ENCODE measurements at places on chromosomes 13 and 19.

DNA sequence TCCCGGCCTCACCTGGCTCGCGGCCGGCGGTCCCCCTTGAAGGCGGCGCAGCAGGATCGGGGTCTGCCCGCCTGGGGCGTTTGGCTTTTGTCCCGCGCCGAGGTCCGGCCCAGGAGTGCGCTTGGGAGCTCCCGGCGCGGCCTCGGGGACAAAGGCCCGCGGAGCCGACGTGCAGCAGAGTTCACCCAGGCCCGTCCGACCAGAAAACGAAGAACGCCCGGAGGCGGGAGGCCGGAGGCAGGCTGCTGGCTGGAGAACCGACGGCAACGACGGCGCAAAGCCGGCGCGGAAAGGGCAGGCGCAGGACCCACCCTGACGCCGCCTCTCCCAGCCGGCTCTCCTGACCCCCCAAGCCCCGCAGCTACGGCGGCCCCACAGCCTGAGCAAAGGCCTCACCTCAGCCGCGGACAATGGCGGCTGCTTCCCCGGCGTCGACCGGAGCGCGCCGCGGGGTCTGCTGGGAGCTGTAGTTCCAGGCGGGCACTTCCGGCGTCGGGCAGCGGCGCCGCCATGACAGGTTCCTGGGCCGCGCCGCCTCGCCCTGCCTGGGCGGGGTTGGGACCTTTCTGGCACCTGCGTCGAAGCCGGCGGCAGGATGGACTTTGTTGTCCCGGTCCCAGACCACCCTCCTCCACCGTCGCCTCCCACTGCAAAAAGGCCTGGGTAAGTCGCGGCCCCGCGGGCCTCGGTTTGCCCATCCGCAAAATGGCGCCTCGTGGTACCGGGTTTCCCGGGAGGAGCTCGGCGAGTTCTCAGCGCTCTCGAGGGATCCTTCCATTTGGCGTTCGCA, at the start of gene ZNF606:
ZNF606 (minus strand) TSS at position 437 of the 790 bp plus-strand sequence. CDS start 1,501 bp downstream, outside the sequence.
- peak; percentile 79 for DNase-seq

DNA sequence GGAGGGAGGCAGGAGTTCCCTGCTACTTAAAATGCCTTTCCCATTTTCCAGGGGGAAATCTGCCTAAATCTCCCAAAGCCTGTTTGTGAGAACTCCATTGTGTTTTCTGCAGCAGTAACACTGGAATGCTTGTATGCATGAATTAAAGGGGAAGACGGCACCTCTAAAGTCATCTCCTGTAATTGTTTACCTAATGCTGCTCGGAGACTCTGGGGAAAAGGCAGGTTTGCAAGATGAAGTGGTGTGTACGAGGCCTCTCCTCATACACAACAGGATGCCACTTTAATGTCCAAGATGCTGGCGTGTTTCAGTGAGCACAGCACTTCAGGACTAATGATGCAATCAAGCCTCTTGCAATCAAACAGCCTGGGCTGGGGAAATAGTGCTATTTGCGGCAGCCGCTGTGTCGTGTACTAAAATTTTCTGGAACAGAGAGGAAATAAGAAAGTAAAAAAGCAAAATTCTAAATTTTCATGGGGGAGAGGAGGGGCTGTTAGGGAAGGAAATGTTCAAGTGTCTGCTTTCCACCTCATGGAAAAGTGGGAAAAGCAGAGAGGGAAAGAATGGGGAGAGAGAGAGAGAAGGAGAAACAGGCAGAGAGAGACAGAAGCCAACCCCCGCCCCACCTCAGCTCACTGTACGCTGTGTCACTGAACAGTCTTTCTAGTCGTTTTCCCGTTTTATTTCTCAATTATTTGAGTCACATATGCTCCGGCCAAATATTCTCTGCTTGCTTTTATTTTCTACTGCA, 32.9 kb downstream of the TSHZ3 start:
- no peak for DNase-seq

- no peak for DNase-seq
Measured at GRCh38 chr19:33177417-33177979, 16.6 kb upstream of the LRP3 start.

GRCh38 chr13:80469105-80469852, 128.4 kb upstream of the SPRY2 start:
- no peak for DNase-seq

DNA sequence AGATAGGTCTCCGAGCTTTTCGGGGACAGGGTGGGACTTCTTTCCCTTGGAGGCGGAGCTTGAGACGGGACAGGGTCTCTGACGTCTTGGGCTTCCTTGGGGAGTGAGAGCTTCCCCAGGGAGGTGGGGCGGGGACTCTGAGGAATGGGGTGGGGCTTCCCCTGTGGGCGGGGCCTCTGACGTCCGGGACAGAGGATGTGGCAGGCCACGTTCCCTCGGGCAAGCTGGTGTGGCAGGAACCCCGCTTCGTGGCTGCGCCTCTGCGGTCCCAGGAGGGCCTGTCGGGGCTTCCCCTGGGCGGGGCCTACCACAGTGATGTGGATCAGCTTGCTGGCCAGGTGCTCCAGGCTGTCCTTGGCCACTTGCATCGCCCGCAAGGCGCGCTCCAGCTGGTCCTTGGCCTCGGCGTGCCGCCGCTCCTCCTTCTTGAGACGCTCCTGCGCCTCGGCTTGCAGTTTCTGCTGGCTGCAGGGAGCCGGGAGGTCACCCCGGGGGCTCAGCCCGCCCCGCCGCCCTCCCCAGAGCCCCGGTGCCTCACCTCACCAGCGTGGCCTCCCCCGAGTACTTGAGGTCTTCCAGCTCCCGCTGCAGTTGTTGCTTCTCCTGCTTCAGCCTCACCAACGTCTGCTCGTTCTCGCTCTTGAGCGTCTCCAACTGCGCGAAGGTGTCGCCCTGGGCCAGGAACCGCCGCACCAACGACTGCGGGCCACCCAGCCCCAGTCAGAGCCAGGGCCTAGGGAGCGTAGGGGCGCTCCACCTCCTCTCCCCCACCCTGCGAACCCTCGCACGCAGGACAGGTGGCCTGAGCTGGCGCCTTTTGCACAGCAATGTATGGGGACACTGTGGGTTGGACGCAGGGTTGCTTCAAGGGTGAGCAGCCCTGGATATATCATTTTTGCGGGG, 3.3 kb upstream of the RGL3 start:
- DNase-seq, result no peak

DNA sequence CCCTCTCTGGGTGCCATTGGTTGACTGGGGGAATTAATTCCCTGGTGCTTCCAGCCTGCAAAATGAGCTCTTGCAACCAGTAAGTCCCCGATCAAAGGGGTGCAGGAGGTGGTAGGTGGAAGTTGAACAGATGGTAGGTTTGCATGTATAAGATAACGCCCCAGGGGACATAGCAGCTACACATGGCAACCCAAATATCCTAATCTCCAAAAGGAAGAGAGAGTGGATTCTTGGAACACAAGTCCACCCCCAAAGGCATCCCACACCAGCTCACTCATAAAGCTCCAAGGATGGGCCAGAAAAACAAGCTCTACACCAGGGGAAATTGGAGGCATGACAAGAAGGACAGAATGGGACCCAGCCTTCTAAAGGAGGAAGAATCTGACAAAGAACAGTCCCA, 4.8 kb downstream of the CD209 start:
- no peak for DNase-seq

GRCh38 chr13:98909016-98909415, 68.8 kb downstream of the DOCK9 start:
- no peak for DNase-seq

DNA sequence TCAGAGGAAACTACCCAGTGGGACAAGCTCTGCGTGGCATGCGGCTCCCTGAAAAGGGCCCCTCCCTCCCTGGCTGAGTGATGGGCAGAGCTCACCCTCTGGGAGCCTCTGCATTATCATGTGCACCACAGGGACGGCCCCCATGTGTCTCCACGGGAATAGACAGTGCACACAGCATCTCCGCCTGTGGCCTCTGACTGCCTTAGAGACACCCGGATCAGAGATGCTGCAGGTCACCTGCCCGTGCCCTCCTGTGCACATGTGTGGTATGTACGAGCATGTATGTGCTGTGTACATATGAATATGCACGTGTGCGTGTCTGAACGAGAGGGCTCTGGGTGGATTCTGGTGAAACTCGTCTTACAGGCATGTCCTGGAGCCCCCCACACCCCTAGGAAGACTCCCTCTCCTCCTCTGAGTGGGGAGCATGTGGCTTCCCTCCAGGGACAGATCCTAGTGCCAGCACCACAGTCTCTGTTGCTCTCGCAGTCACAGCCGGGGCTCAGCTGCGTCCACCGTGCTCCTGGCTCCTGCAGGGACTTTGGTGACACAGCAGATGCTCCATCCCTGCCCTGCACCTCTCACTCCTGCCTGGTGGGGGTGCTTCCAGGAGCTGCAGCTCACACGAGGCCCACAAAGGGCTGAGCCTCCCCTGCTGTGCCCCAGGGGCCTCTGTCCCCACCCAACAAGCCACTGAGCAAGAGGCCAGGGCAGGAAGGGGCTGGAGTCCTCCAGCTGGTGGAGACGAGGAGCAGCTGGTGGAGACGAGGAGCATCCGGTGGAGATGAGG, 19.6 kb downstream of the C13orf46 start:
- no peak for DNase-seq

GRCh38 chr13:56558698-56559320, 581.9 kb upstream of the PRR20A start:
- DNase-seq, result no peak

DNA sequence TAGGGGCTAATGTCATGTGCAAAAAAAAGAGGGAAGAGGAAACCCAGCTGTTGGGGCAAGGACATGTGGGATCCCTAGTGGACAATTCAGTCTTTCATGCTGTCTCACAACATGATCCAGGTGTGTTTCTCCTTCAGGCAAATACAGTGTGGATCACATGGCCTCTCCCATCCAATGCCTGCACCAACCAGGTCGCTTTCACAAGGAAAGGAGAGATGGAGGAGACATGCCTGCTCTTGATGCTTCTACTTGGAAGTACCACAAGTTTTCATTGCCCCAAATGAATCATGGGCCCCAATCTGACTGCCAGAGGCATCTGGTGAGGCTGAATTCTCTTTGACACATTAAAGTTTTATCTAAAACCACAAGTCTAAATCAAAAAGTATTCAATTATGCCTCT, 82.1 kb downstream of the DLEU7 start:
- DNase-seq, result no peak

- DNase-seq, result no peak
Measured at GRCh38 chr19:47802521-47803043, 1.8 kb downstream of the TPRX1 start.

DNA sequence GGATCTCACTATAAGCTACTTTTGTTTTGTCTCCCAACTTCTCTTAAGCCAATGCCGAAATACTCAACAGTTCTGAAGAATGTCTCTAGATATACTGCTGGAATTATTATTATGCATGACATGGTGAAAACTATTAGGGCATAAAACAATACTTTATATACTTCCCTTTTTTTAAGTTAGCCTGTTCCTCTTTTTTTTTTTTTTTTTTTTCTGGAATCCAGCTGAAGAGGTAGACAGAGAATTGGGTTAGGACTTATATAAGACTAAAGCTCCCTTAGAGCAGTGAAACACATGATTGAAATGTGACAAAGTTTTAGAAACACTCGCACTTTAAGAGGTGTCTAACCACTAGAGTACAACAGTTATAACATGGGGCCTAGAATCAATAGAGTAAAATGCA, 850.9 kb upstream of the PCDH9 start:
- DNase-seq, result no peak

All from hippocampal formation (tissue), 2 donors.